ENCODE measurements at places on chromosomes 4 and X.

DNA sequence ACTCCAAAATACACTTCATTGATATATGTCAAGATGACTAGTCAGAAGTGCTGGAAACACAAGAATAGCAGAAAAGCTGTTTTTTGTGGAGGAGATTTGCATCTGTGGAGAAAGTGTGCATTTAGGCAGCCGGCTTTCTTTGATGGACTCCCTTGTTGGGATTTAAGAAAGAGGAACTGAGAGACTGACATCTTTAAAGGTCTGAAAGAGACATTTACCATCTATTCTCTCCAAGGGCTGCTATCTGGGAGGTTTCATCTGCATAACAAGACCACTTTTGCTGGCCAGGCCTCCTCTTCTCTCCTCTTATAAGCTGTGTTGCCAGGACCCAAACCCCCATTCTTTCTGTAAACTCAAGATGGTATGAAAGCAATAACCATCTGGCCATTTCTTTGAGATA, 1065.0 kb downstream of the NLGN4X start:
- DNase-seq, result no peak

DNA sequence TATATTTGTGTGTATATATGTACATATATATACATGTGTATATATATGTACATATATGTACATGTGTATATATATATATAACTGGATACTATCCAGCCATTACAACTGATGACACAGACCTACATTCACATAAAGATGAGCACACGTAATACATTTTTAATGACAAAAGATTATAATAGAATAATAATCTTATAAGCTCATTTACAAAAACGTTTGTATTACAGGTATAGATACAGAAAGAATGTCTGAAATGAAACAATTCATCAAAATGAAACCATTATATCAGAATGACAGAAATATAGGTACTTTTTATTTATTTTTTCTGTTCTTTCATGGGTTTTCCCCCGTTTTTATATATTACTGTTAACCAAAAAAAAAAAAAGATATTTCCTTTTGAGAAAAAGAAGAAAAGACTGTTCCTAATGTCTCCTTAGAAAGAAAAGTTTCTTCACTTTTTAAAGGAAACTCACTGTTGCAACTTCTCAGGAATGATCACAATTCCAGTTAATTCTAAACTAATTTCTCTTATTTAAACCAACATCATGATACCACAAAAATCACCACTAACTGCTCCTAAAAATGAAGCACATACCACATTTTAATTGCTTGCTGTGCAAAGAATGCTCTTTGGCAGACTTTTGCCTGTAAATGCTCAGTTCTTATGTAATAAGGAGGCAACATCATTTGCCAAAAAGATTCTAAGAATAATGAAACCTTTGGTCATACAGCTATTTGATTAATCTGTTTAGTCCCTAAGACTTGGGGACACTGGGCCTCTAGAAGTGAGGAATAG, 18.9 kb downstream of the LEF1 start:
- no peak for DNase-seq

- DNase-seq, result no peak
These were observed 49.5 kb downstream of the SHISA3 start for GRCh38 chr4:42446823-42447222.

DNA sequence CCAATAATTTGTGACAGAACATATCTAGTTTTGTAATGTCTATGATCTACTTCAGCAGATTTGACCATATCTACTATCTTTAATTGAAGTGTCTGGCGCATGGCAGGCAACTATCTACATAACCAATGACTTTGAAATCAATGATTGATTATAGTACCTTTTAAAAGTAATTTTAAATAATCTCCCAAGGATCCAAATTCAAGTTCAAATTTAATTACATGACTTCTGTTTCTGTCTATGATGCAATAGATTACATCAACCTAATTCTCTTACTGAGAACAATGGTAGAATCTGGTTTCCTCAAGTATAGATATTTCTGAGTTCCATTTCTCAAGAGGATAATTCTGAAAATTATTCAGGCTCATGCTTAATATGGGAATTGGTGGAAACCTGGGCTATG, 177.4 kb upstream of the IL15 start:
- DNase-seq, result no peak

- peak; percentile 37 for DNase-seq
These were observed 615.4 kb upstream of the ZFP42 start for GRCh38 chr4:187380181-187380581.

DNA sequence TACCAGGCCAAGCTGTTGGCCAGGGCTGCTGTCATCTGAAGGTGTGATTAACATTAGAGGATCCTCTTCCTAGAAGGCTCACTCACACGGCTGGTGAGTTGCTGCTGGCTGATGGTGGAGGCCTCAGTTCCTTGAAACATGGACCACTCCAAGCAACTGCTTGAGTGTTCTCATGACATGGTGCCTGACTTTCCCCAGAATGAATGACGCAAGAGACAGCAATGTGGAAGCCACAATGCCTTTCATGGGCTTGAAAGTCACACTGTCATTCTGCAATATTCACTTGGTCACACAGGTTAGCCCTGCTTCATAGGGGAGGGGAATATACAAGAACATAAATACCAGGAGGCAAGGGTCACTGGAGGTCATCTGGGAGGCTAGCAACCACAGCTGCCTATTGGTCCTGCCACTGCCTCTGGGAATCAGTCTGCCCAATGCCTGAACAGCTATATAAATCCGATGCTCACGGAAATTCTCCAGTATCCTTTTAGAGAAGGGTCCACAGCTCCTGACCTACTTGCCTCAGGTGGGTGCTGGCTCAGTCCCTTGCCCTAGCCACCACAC, 97.1 kb upstream of the MAML3 start:
- DNase-seq, result no peak

- DNase-seq, result no peak
These were observed 3.1 kb downstream of the FGFRL1 start for GRCh38 chr4:1014291-1015167.

DNA sequence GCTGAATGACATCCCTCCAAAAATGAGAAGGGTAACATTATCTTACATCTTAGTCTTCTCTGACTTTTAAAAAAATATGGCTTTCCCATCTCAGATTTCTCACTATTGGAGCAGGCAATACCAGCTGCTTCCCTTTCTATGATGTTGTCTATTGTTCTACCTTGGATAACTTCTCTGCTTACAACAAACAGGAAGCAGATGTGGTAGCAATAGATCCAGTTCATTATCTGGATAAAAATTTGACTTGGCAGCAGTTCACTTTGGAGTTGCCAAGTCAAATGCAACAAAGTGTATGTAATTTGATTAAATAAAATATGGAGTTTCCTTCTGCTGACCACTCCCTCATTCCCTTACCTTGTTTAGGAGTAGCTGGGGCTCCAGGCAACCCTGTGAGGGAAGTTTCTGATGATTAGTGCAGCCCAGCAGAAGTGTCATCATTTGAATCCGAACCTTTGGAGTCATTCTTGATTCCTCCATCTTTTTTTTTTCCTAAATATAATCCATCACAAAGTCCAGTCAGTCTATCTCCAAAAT, 72.0 kb upstream of the GPRIN3 start:
- no peak for DNase-seq

- DNase-seq, result peak; percentile 60
These were observed 31.9 kb downstream of the RHOH start for GRCh38 chr4:40228497-40229365.

DNA sequence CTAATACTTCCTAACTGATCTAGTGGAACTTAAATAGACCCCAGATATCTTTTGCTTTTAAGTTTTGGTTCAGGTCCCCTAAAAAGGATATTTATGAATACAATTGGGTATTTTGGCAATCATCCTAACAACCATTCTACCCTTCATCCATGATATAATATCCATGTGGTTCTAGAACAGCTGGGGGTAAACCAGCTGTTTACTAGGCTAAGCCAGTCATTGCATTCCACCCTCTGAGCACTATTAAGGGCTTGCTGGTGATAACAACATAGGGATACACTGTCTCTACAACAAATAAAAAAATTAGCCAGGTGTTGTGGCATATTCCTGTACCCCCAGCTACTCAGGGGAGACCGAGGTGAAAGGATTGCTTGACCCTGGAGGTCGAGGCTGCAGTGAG, 54.8 kb upstream of the MAPK10 start:
- DNase-seq, result no peak

GRCh38 chrX:136963973-136964372, 69.8 kb downstream of the GPR101 start:
- no peak for DNase-seq

GRCh38 chr4:106690487-106690886, 321.9 kb upstream of the GIMD1 start:
- DNase-seq, result no peak

DNA sequence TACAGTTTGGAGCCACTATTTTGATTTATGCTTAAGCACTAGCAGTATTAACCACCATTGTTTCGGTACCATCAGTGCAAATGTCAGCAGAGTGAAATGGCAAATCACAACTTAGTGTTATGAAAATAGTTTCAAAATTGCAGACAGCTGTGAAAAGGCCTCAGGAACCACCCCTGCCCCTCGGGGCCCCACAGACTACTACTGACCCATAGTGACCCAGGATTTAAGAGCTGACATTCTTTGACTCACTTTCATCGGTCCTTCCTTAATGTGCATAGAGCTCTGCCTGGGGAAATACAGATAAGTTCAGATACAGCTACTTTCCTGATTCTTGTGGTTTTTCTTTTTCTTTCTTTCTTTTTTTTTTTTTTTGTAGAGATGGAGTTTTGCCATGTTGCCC, 3.3 kb upstream of the BBS7 start:
- DNase-seq, result no peak

- DNase-seq, result no peak
These were observed 17.4 kb downstream of the ATP5ME start for GRCh38 chr4:656436-657337.

GRCh38 chrX:119734897-119735339, 23.5 kb upstream of the SOWAHD start:
- no peak for DNase-seq

GRCh38 chrX:78330540-78330939, 3.1 kb upstream of the CYSLTR1 start:
- no peak for DNase-seq

DNA sequence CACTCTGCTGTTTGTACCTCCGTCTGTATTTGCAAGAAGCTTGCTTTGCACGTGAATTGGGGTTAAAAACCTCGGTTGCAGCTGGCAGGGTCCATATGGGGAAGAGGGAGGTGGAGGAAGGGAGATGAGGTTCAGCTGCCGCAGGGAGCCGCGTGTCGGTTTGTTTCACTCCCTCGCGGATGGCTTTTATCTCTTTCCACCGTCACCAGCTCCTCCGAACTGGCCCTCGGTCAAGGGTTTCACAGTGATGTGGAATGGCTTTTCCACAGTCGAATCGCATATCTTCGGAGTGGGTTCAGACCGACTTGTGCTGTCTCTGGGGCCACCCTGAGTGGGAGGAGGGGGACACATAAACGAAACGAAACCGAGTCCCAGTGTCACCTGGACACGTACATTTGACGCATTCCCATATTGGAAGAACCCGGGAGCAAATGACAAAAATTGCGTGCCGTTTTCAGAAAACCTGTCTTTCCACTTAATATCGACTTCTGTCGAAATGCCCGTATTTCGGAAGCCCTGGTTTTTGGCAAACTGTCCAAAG, 929 bp downstream of the ZBTB33 start:
- peak; percentile 6 for DNase-seq

GRCh38 chrX:152913346-152913745, 15.5 kb downstream of the ZNF185 start:
- DNase-seq, result no peak

- no peak for DNase-seq
These were observed 87.7 kb downstream of the GPC3 start for GRCh38 chrX:133897593-133898163.

DNA sequence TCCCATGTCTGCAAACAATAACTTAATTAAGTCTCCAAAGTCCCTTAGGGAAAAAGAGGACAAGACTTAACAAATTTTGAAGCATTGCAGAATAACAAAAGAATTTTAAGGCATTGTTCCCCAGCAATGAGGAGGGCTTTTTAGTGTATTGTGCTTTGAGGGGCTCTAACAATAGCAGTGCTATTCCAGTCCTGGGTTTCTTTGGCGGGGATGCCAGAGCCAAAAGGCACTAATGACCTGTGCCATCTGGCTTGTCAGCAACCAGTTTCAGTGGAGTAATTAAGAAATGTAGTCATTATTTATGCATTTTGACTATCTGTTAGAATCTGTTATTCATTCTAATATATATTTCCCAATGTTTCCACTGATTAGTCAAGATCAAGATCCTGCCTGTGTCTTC, 575.4 kb downstream of the SPRY1 start:
- no peak for DNase-seq

DNA sequence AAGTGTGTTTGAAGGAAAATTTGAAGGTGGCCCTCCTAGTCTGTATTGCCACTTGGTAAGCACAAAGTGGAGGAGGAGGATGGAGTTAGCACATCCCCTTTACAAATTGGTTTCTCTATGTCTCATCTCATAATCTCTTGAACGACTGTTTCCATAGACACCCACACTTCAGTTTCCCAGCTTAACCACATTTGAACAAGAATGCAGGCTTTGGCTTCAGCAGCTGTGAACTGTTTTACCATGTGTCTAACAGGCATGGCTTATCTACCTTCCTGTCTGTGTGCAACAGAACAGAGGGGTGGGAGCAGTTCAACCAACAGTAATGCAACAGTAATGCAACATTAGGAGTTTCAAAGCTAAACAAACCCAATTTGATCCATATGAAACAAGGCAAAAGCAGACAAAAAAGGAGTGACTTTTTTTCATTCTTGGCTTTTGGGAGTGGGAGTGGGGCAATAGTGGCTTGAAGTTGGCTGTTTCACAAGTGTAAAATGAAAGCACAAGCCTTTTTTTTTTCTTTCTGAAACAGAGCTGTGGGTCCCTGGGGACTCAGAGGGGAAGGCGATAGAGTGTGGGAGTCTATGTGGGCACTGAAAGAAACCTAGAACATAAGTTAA, 108.0 kb downstream of the ITM2A start:
- DNase-seq, result no peak

DNA sequence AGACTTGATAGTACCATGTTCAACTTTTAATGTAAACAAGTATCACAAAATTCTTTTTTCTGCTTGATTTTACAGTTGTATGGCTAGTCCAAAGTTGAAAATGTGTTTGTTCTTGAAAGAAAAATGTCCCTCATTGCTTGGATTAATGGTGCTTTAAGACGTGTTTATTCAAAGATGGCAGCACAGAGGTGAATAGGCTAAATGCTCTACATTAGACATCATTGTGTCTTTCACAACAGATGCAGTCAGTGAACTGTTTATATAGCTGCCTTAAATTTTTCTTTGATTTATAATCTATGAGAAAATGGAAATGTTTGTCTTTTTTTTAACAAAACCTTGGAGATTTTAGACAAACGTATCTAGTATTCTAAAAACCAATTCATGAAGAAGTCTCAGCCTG, 137.3 kb downstream of the BMPR1B start:
- no peak for DNase-seq

- DNase-seq, result no peak
These were observed 571.1 kb upstream of the DIPK2B start for GRCh38 chrX:45771560-45772340.

- DNase-seq, result peak; percentile 27
These were observed 1.6 kb upstream of the ASB5 start for GRCh38 chr4:176270669-176271068.

- no peak for DNase-seq
These were observed 87.9 kb downstream of the TET2 start for GRCh38 chr4:105234582-105234981.
